HEK293T (cell line): ENCODE measurements at places on chromosomes 11 and 22.
A peak's percentile ranks its signal among the peaks of the same experiment; 100 is the strongest.

- DNase-seq, result no peak
These were observed 108.5 kb upstream of the ALX4 start for GRCh38 chr11:44418456-44418830.

- no peak for DNase-seq
These were observed 71.2 kb downstream of the CLPB start for GRCh38 chr11:72363112-72363511.

GRCh38 chr11:77637345-77638165 lies at the start of gene CLNS1A:
Gene CLNS1A (minus strand): TSS chr11:77637794. CDS start chr11:77637714, 80 bp downstream.
- DNase-seq, result peak; percentile 89

- DNase-seq, result no peak
These were observed 100.5 kb downstream of the LARGE1 start for GRCh38 chr22:33819743-33820142.

- no peak for DNase-seq
These were observed 28.5 kb downstream of the RSPH14 start for GRCh38 chr22:23113067-23113846.

GRCh38 chr22:47296405-47297260 lies 534.2 kb downstream of the TBC1D22A start:
- no peak for DNase-seq

- no peak for DNase-seq
These were observed 918.8 kb upstream of the CHORDC1 start for GRCh38 chr11:91141655-91142054.

DNA sequence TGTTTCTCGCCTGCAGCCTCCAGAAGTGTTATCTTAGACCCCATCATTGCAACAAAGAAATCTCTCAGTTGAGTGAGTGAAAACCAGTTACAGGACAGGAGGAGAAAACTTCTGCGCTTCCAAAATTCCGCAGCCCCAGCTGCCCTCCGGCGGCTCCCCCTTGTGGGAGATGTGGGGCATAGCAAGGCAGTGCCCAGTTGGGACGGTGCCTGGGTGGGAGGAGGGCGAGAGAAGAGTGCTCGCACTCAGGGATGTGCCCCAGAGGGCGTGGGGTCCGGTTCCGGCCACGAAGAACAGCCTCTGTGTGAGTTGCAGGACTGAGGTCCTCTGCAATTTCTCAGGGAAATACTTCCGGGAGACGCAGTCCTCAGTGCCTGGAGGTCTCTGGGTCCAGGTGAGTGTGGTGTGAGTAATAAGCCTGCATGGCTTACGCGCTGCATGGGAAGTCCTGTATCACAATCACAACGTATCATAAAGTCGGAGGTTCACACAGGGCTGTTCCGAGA lies 87.0 kb upstream of the BLID start:
- peak; percentile 76 for DNase-seq

DNA sequence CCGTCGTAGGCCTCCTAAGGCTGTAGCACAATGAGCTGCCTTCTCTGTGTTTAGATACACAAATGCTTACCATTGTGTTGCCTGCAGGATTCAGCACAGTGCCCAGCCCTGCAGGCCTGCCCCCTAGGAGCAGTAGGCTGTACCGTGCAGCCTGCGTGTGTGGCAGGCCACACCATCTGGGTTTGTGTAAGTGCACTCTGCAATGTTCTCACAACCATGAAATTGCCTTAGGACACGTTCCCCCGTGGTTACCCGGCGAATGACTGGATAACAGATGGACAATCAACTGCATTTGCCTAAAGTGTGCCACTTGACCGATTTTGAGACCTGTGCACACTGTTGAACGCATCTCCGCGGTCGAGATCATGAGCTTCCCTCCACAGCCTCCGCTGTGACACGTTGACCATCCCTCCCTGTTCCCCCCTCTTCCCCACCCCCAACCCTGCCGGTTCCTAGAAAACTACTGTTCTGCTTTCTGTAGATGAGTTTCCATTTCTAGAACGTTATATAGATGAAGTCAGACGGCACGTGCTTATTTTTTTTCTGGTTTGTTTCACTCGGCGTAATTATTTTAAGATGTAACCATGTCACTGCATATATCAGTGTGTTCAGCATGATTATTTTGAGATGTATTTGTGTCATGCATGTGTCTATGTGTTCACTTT lies 22.2 kb upstream of the CTSD start:
- no peak for DNase-seq

- no peak for DNase-seq
These were observed 7.8 kb downstream of the DSCAML1 start for GRCh38 chr11:117789241-117789640.

- DNase-seq, result no peak
These were observed 38.1 kb upstream of the SWAP70 start for GRCh38 chr11:9625728-9626127.

DNA sequence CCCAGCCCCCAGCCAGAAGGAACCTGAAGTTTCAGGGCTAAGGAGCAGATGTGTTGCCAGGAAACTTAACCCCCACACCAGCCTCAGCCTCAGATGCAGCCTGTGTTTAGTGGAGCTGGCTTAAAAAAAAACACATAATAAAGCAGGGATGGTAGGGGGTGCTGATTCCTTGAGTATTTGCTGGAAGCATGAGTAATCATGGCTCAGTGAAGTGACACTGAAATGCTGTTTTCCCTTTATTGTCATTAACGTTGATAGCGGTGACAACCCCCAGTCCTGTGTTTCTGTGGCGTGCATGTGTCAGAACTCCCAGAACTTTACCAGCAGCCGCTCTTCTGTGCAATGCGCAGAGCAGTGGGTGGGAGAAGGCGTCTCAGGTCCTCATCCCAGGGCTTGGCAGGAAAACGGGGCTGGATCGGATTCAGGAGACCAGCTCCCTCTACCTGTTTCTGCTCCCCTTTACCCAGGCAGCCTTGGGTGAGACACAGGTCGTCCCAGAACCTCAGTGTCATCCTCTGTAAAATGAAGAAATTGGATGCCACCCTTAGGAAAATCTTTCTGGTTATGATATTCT lies 1282.1 kb downstream of the TBC1D22A start:
- no peak for DNase-seq

DNA sequence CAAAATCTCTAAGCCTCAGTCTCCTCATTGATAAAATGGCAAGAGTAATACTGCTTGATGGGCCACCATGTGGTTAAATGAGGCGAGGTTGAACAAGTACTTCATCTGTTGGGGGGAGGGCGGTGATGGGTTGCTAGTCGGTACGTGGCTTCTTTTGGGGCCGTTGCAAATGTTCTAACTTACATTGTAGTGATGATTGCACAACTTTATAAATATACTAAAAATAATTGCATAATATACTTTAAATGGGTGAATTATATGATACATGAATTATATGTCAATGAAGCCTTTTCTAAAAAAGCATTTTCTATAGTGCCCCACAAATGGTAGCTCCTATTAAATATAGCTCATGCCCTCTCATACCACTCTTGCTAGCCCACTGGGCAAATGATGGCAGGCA lies 6.5 kb downstream of the MS4A8 start:
- DNase-seq, result no peak
